ENCODE measurements at places on chromosomes 1 and 21.
A peak's percentile ranks its signal among the peaks of the same experiment; 100 is the strongest.

GRCh38 chr1:14443164-14443787, 155.2 kb upstream of the KAZN start:
- no peak for DNase-seq

DNA sequence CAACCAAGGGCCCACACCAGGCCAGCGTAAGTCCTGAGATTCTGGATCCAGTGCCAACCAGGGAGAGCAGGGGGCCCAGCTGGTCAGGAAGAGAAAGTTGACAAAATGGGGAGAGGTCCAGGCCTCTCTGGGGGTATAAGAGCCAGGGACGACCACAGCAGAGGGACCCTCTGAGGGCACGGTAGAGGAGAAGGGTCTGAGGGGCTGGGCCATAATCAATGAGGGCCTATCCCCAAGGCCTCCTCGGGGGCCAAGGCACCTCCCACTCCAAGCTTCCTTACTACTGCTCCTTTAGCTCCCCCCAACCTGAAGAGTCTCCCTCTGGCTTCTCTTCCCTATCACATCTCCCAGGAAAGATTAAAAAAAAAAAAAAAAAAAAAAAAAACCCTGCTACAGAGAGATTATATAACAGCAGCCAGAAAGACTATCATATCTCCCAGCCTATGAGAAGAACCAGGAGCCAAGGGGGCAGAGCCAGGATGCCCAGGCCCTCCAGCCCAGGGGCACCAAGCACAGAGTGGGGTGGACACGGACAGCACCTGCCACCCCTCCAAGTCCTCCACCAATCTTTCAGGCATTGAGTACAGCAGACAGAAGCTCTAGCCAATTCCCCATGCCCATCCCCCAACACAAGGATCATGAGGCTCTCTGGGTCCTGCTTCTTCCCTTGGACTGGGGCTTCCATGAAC, 2.7 kb downstream of the MEF2D start:
- DNase-seq: no peak

- DNase-seq: no peak
These were observed 12.6 kb downstream of the FTCD start for GRCh38 chr21:46142582-46143473.

GRCh38 chr1:16048573-16049189, 5.1 kb downstream of the CLCNKB start:
- no peak for DNase-seq

GRCh38 chr1:38758820-38759219, 100.8 kb downstream of the RRAGC start:
- DNase-seq: no peak

GRCh38 chr1:8211883-8212579, 105.9 kb upstream of the SLC45A1 start:
- peak; percentile 43 for DNase-seq

- DNase-seq: no peak
These were observed 430.8 kb downstream of the PLPP3 start for GRCh38 chr1:56148326-56149193.

- DNase-seq: no peak
These were observed 139.4 kb downstream of the EDEM3 start for GRCh38 chr1:184615301-184615700.

GRCh38 chr1:83625646-83626045, 373.3 kb downstream of the TTLL7 start:
- DNase-seq: no peak

GRCh38 chr1:172585348-172585747, 52.4 kb downstream of the SUCO start:
- DNase-seq: no peak

DNA sequence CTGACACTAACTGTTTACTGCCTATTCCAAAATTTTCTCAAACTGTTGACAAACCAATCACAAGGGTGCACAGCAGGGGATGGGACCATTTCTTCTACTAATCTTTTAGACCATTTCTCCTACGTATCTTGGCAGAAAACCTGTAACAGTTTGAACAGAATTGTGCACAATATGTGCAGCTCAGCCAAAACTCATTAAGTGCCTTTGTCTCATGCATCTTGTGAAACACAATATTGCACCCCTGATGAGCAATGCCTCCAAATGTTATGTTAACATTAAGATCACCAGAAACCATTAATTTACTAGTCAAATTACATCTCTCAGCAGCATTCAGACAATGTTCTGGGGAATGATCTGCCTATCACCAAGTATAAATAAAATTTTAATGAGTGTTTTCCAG, 247.5 kb downstream of the NRIP1 start:
- DNase-seq: no peak

DNA sequence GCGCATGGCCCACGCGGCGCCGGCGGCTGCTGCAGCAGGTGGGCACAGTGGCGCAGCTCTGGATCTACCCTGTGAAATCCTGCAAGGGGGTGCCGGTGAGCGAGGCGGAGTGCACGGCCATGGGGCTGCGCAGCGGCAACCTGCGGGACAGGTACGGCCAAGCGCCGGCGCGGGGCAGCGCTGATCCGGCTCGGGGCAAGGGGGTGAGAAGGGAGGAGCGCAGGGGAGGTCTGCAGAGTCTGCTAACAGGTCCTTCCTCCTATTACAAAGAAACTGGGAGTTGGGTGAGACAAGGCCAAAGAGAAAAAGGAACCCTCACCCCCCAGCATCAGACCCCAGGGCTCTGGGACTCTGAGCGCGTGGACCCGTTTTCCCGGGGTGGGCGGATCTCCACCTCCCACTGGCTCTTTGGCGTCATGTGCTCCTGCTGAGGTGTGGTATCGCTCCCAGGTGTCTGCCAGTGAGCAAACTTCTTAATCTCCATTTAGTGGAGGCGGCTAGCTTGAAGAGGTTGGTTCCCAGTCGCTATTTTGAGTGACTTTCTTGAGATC, 431 bp downstream of the MTARC1 start:
- DNase-seq: no peak

GRCh38 chr21:45147473-45148315, 73.3 kb downstream of the ADARB1 start:
- no peak for DNase-seq

DNA sequence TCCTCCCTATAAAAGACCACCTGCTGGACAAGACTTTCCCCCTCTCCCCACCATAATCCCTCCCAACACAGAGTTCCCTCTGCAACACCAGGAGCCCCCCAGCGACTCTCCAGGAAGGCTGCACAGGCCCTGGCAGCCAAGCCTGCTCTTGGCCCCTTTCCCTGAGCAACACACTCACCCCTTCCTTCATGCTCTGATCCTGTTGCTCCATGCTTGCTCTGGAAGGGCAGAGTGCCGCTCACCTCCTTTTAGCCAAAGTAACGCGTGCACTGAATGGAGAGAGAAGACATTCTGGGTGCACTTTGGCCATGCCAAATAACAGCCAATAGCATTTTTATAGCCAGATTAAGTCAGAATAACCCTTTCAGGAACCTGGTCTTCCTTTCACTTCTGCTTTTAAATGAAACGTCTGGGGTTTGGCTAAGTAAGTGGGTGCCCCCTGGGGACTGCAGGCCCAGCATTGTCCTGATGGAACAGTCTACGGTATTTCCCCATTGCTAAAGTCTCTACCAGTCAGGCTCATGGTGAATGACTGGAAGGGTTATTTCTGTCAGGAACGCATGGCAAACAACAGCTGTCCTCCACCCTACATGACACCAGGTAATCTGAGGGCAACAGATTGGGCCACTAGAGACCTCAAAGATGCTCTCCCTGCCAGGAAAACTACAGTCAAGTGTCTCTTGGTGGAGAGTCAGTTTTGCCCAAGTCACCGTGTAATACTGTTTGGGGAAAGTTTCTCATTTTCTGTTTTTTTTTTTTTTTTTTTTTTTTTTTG, at the start of gene SLC2A5:
SLC2A5 (minus strand) TSS at position 310 of the 775 bp plus-strand sequence; CDS start at position 211, 99 bp downstream.
- DNase-seq: no peak

DNA sequence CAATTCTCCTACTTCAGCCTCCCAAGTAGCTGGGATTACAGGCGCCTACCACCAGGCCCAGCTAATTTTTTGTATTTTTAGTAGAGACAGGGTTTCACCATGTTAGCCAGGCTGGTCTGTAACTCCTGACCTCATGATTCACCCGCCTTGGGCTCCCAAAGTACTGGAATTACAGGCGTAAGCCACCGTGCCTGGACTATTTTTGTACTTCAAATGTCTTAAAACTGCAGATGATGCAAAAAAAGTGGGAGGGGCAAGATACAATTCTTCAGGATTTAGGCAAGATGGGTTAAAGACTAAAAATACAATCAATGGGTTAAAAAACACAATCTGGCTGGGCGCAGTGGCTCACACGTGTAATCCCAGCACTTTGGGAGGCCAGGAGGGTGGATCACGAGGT, 4.7 kb downstream of the SCAF4 start:
- no peak for DNase-seq

GRCh38 chr21:25977068-25977611, 193.4 kb downstream of the APP start:
- no peak for DNase-seq

GRCh38 chr1:170836141-170836540, 99.2 kb upstream of the MROH9 start:
- DNase-seq: no peak

- DNase-seq: no peak
These were observed 15.0 kb upstream of the TMEM201 start for GRCh38 chr1:9573723-9574122.

DNA sequence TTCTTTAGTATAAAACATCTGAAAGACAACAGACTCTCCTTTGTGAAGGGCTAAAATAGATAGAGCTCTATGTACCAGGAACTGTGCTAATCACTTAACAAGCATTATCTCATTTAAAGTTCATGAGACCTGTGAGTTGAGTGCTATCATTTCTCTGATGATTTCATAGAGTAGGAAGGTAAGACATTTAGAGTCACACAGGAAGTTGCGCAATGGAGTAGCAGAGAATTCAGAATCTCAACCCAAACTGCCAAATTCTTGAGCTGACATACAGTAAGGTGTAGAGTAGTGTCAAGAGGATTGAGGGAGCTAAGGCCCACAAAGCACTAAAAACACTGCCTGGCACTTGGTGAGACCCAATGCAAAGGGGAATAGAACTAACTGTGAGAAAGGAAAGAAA, 384.3 kb downstream of the NTNG1 start:
- DNase-seq: no peak

DNA sequence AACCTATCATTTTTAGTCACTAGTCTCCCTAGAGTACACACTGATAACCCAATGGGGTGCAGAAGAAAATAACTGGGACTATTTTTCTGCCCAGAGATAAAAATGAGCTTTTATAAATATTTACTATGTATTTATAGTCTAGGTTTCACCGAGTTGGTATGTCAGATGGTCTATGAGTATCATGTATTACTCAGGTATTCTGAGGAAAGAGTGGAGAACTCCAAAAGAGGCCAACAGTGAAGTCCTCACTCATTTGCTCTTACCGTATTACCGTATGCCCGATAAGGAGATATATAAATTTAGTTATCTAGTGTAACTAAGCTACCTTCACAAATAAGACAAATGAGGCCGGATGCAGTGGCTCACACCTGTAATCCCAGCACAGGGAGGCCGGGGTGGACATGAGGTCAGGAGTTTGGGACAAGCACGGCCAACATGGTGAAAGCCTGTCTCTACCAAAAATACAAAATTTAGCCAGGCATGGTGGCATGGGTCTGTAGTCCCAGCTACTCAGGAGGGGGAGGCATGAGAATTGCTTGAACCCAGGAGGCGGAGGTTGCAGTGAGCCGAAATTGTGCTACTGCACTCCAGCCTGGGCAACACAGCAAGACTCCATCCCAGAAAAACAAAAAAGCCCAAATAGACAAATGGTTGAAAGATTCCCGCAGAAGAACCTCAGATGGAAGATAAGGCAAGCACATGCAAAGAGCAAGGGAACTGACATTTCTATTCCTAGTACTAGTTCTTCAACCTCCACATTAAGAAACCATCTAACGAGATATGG, 15.6 kb downstream of the CSDE1 start:
- no peak for DNase-seq

DNA sequence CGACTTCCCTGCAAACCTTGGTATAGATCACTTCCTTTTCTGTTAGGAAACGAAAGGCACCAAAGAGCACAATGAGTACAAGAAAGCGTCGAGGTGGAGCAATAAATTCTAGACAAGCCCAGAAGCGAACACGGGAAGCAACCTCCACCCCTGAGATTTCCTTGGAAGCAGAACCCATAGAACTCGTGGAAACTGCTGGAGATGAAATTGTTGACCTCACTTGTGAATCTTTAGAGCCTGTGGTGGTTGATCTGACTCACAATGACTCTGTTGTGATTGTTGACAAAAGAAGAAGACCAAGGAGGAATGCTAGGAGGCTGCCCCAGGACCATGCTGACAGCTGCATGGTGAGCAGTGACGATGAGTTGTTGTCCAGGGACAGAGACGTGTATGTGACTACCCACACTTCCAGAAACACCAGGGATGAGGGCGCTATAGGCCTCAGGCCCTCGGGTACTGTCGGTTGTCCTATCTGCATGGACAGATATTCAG, 18.5 kb downstream of the FAM89A start:
- no peak for DNase-seq

DNA sequence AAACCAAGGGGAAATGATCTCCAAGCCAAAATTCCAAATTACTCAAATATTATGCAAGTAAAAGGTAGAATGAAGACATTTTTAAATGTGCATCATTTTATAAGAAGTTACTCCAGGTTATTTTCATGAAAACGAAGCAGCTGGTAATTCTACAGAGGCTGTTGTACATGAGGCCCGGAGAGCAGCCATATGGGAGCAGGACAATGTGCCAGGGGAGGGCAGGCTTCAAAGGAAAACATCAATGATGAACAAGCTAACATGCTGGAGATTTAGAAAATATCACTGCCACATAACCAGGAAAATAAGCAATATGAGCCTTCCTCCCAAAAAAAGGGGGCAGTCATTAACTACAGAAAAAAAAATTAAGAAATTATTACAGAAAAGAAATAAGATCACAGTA, 109.1 kb downstream of the TIAM1 start:
- no peak for DNase-seq

GRCh38 chr1:8214501-8215173, 103.3 kb upstream of the SLC45A1 start:
- no peak for DNase-seq

DNA sequence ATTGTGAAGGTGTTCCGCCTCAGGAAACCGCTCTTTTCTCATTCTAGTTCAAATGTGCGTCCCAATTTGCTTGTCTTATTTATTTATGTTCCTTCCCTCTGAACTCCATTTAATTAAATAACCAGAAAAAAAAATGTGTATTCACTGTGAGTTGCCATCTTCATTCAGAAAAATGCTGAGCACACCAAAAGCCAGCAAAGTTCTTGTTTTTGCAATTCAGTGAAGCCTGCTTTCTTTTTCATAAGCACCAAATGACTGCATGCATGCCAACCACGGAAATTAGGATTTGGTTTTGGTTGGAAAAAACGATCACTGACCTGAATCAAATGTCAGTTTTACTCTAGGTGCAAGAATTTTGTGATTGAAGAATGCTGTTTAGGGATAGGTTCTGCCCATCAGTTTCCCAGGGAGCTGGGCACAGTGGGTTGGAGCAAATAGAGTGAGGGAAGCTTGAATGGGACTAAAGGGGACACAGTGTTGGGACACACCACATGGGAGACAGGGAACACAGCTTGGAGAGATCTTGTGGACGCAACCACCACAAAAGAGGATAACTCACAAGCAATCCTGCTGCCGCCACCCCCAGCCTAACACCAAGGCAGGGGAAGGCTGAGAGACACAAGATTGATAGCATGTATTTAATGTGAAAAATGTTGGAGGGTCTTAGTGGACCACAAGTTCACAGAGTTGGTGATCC, 183.4 kb upstream of the GALNT2 start:
- no peak for DNase-seq

- no peak for DNase-seq
These were observed 199.2 kb downstream of the GRIK3 start for GRCh38 chr1:36835017-36835695.
